PC-9 (cell line): ENCODE measurements at places on chromosomes 5 and 9.

GRCh38 chr5:170709640-170710039, 73.9 kb upstream of the GABRP start:
- no peak for DNase-seq

- peak; percentile 30 for DNase-seq
These were observed 883 bp upstream of the RNF145 start for GRCh38 chr5:159210210-159210661.

GRCh38 chr9:20742833-20743232, 58.8 kb downstream of the FOCAD start:
- no peak for DNase-seq

GRCh38 chr5:171888051-171888481, 102.4 kb downstream of the SMIM23 start:
- no peak for DNase-seq

- no peak for DNase-seq
These were observed 32.2 kb downstream of the APTX start for GRCh38 chr9:32969270-32969669.

DNA sequence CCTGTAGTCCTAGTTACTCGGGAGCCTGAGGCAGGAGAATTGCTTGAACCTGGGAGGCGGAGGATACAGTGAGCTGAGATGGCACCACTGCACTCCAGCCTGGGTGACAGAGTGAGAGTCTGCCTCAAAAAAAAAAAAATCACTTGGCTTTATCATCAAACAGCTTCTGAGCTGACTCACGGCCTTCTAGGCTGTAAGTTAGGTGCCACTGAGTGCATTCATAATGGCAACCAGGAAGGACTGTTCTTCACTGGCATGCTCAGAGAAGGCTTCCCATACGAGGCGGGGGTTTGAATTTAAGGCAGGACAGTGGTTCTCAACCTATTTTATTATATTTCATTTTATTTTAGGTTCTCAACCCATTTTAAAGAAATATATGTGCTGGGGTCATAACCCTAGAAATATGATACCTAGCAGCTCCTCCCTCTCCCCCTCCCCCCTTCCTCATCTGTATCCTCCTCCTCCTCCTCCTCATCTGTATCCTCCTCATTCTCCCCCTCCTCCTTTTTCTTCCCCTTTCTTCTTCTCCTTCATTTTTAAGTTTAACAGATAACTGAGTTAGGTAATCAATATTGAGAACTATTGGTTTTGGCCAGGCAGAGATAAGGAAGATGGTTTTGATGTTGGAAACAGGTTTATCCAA, 19.0 kb upstream of the LHFPL2 start:
- DNase-seq, result no peak

DNA sequence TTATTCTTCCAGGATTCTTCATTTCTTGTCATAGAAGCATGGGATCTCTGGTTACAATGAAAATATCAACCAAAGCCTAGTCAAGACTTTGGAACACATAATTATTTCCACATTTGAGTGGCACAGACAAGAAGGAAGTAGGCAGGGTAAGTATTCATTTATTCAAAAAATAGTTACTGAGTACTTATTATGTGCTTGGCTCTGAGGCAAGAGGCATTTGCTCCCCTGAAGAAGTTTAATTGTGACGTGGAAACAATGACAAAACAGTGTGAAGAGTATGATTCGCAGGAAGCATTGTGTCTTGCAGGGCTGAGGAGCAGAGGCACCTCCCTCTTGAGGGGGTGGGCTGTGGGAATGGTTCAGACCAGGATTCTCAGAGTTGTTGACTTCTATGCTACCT, 45.0 kb upstream of the TNFSF15 start:
- no peak for DNase-seq

GRCh38 chr9:78806492-78807160, 509.7 kb downstream of the PSAT1 start:
- no peak for DNase-seq

- peak; percentile 43 for DNase-seq
These were observed 245.2 kb downstream of the EFNA5 start for GRCh38 chr5:107425541-107426031.

DNA sequence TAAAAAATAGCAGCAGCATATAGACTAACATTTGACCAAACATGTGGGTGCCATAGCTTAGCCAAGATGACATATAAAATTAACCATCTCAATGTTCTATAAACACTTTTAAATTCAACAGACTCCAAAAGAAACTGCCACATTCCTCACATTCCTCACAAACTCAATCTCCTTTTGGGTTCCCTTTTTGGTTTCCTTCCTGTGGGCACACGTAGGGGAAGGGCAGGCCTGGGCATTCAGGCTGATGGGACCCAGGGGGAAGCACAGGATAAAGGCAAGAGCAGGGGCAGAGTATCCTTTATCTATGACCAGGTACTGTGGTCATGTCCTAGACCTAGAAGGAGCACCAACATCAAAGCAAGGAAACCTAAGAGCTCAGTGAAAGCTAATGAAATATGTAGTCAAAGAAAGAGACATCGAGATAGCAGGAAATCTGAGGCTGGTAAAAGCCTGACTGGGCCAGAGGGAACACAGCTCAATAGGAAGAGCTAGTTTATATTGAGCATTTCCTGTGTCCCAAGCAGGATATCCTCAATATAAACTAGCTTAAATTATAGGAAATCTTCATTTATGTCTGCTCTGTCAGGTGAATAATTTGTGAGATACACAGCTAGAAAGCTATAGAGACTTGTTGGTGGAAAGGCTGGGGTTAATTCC, 13.6 kb upstream of the ERAP1 start:
- DNase-seq, result no peak

GRCh38 chr5:150604010-150604409, 36.5 kb upstream of the SYNPO start:
- DNase-seq, result no peak

GRCh38 chr5:54794135-54794975, 191.0 kb downstream of the ESM1 start:
- no peak for DNase-seq

- DNase-seq, result no peak
These were observed 379.2 kb upstream of the IRX1 start for GRCh38 chr5:3216386-3216785.
